ENCODE measurements at places on chromosomes 1 and 21.
A peak's percentile ranks its signal among the peaks of the same experiment; 100 is the strongest.

- no peak for DNase-seq
These were observed 1.7 kb downstream of the PTPRU start for GRCh38 chr1:29237852-29238619.

- no peak for DNase-seq
These were observed 159.0 kb upstream of the COL6A1 start for GRCh38 chr21:45822429-45823099.

GRCh38 chr1:195745189-195746010 is 862.8 kb downstream of the KCNT2 start:
- no peak for DNase-seq

- no peak for DNase-seq
These were observed 150.6 kb upstream of the ZC3H12A start for GRCh38 chr1:37323486-37324377.

DNA sequence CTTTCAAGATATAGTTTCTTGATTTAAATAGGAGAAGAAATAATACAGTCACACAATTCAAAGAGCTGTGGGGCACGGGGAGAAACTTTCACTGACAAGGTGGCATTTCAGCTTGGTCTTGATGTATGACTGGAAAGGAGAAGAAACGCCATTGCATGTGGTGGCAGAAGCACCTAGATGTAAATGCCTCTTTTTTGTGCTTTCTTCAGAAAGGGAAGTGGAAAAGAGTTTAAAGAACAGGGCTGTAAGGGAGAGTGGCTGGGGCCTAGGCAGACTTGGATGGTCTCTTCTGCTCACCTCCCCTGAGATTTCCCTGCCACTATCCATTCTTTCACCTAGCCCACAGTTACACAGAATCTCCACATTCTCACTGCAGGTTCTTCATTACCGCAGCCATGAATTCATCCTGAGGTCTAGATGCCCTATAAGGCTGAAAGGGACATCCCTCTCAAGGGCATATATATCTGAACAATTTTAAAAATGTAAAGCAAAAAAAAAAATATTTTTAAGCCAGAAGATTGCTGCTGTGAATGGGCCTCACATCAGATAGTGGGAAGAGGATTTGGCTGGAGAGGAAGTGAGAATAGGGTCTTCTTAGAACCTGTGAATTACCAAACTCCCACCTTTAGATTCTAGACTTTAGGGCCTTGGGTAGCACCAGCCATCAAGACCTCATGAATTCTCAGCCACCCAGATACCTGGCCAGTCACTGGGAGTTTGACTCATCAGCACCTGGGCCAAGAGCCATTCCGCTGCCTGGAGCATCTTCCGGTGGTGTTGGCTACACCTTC is 23.4 kb downstream of the CACNA1E start:
- DNase-seq = no peak

DNA sequence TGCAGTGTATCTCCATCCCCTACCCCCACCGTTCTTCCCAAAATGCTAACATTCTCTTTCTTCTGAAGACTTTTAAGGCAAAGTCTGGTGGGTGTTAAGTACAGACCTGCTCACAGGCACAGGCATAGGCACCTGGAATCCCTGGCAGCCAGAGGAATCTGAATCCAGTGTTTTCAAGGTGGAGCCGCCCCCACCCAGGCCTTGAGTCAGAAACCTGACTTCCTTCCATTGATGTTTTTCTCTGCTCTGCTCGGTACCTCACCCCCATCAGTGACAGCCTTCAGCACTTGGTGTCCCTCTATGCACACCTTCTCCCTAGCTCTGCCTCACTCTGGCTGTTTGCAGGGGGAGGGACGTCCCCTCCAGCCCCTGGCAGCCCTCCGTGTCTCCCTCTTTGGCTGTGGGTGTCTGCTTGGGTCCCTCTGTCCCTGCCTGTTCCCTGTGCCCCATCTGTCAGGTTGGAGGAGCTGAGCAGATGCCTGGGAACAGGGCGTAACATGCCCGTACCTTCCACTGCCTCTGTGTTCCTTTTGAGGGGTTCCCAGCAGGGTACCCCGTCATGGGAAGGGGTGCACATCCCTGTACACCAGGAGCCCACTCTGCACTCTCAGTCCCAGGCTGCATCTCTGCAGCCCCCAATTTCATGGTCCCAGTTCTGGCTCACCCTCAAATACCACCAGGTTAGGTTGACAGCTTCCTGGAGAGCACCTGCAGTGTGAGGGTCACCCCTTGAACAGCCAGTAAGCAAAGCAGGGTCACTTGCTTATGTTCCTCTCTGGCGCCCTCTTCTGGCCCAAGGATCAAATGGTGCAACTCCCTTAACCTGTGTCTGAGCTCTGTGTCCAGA is 6.7 kb downstream of the NCDN start:
- peak; percentile 66 for DNase-seq

DNA sequence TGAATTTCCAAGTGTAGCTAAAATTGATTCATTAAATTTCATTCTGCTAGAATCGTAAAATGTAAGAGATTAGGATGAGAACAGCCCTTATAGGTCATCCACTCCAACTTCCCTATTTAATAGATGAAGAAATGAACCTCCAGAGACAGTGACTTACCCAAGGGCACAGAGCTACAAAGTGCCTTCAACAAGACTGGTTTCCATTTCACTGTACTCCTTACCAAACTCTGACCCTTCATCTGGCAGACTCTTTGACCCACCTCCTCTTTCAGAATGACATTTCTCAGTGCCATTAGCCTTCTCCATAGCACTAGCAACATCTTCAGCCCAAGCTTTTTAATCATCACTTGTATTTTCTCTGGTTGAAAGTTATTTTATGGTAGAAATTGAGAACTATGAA is 161.3 kb downstream of the NEK7 start:
- DNase-seq = no peak

DNA sequence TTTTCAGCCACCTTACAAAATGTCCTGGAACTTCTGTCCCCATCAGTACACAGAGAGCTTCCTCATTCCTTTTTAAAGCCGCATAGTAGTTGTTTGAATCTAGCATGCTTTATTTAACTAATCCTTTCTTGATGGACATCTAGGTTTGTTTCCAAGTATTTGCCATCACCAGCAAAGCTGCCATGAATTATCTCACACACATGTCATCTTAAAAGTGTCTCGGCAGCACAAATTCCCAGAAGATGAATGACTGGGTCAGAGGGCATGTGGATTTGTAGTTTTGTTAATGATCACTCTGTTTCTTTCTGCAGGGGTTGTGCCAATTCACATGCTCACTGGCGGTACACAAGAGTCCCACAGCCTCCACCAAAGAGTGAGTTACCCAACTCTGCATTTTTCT is 68.3 kb downstream of the CLIC6 start:
- DNase-seq = no peak

GRCh38 chr1:214550013-214550856 is 1.2 kb downstream of the PTPN14 start:
- DNase-seq = no peak

DNA sequence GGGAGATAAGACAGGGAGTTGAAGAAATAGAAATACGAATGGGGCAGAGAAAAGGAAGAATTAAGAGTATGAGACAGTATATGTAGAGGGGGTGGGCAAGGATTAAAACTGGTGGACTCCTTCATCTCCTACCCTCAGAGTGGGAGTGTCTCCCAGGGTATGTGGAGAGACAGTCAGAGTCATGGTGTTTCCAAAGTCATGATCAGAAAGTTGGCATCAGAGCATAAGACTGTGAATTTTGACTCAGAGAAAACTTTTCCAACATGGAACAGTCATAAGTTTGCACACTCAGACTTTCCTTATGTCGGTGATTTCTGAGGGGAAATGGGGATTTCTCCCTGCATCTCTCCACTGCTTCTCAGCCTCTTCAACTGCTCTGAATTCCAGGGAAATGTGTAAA is 2.4 kb downstream of the CD84 start:
- DNase-seq = no peak

GRCh38 chr1:54874079-54874830 is 12.7 kb downstream of the DHCR24 start:
- DNase-seq = no peak

GRCh38 chr1:170707959-170708655 is 44.2 kb downstream of the PRRX1 start:
- DNase-seq = no peak

- DNase-seq = peak; percentile 9
These were observed at the start of gene ITLN2 for GRCh38 chr1:160954158-160955104. ITLN2 (minus strand) TSS chr1:160954809; CDS start chr1:160954741, 68 bp downstream.

GRCh38 chr21:16117851-16118590 is 388.2 kb downstream of the USP25 start:
- no peak for DNase-seq

DNA sequence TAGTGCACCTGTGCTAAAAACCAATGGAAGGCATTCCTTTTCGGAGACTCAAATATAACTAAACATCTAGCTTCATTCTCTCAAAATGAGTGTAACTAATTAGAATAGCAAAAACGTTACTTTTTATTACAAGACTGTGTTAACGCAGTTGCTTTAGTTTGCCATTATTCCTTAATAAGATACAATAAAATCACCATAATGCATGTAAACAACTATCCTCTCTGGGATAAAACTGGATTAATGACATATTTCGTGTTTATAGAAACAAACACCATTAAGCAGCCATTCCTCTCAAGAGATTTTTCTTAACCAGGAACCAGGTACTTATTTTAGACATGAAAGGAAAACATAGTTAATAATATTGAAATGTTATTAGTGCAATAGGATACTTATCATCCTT is 512.8 kb upstream of the B3GALT2 start:
- no peak for DNase-seq

DNA sequence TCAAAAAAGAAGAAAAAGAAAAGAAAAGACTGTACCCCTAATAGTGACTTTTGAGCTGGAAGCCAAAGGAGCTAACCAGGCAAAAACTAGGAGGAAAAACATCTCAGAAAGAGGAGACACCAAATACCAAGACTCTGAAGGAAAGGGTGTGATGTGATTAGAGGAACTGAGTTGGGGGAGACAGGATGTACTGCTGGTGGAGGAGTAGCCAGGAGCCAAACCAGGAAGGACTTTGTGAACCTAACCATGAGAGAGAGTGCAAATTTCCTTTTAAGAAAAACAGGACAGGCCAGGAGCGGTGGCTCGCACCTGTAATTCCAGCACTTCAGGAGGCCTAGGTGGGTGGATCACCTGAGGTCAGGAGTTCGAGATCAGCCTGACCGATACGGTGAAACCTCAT is 4.1 kb upstream of the RBP7 start:
- no peak for DNase-seq

All from stimulated activated CD4-positive, alpha-beta T cell treated with anti-CD3 and anti-CD28 coated beads, Interleukin-2, amount 100 ng/mL, for 4 hours (primary cell).